ENCODE measurements at places on chromosomes 12 and 14. TPM values are rescaled to one million over a fixed set of nuclear protein-coding genes. Genes with fewer than 3 reads are reported as not detected.

GSG1 gene
- total RNA-seq = 0.07 TPM

CAMKK2 gene
- total RNA-seq = 11.0 TPM

DNA sequence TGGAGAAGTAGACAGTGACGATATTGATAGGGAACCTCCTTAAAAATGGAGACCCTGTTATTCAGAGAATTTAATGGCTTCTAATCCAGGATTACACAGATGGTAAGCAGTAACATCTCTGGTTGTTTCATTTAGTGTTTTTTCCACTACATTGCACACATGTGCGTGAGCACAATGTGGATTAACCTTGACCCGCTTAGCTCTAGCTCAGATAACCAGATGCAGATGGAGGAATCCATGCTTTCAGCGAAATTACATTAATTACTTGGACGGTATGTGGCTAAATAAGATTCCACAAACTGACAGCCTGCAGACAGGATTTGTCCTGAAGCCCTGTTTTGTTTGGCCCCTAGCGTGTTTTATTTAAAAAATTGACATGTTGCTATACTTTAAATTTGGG is 378.4 kb downstream of the CCDC91 start:
- DNase-seq = no peak

DNA sequence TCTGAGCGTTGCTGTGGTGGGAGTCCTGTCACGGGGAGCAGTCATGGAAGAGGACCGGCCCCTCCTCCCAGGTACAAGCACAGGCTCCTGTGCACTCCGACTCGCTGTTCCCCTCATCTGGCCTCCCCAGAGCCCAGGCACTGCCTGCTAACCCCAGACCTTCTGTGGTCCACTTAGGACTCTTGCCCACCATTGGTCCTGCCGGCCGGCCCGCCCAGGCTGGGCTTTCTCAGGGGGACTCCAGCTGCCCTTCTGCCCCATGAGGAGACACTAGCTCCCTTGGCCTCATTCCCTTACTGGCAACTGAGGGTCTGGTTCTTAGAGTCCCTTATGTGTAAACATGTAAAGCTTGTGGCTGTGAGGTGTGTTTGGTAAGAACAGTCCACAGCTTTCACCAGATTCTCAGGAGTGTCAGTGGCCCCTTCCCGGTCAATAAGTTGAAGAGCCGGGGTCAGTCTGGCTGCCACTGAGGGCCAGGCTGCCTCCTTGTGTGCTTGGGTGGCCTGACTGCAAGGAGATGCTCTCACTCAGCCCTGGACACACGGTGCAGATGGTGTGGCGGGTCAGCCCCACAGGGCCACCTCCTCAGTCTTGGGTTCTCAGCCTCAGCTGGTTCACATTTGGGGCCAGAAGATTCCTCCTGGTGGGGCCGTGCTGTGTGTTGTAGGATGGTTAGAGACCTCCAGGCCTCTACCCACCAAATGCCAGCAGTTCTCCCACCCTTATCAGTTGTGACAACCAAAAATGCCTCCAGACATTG is 43.6 kb downstream of the DDX51 start:
- no peak for DNase-seq
